Muscle of arm (tissue), 14 donors: ENCODE measurements at places on chromosomes 2 and 18. TPM values are rescaled to one million over a fixed set of nuclear protein-coding genes. Genes with fewer than 3 reads are reported as not detected.

GRCh38 chr2:133461484-133461883 is 106.8 kb downstream of the NCKAP5 start:
- no peak for DNase-seq

- DNase-seq = no peak
Measured at GRCh38 chr2:239743206-239743605, 281.9 kb downstream of the NDUFA10 start.

DNA sequence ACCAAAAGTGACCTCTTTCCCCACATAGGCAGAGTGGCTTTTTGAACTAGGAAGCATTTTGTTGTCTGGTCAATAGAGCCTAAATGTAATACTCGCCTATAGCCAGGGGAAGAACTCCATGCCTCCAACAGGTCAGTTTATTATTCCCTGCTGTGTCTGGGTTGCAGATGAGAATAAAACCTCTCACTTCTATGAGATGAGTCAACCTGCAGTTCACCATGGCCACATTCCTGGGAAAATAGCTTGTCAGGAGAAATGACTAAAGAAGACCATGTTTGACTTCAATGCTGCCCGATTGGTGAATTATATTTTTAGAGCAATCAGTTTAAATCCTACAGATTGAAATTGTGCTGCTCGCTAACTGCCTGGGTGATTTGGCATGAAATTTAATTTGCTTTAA is 46.7 kb upstream of the LRRTM1 start:
- DNase-seq = no peak

DNA sequence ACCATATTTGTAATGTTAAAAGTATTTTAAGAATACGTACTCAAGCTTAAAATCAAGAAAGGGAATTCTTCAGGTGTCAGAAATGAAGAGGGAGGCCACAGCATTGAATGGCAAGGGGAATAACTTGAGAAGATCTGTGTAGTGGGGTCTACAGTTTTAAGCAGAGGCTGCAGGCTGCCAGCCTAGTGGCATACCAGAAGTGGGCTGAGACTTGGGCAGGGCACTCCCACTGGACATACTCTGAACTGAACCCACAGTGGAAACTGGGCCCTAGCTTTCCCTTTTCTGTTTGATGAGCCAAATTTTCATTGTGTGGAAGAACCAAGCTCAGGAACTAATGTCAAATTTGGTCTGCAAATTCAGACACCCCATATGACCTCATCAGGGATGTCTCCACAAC is 238.8 kb downstream of the PTPRM start:
- no peak for DNase-seq

- DNase-seq = no peak
Measured at GRCh38 chr18:10386049-10386448, 68.4 kb upstream of the APCDD1 start.

- no peak for DNase-seq
Measured at GRCh38 chr2:164388511-164388910, 232.8 kb downstream of the GRB14 start.

DNA sequence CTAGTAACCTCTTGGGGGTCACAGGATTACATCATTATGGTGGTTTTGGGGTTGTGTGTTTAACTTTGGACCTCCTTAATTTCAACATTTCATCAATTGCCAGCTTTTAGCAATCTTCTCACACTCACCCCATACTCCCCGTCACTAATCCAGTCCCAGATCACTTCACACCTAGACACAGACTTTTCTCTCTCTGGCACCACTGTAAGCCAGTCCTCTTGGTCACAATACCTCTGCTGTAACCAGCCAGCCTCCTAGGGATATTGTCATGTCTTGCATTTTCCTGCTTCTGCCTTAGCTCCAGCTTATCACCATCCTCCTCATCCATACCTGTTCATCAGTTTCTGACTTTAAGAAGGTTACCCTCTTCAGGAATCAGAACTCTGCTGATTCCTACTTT is 1.6 kb upstream of the STK17B start:
- no peak for DNase-seq

- no peak for DNase-seq
Measured at GRCh38 chr2:145958611-145959010, 1438.7 kb upstream of the ZEB2 start.

GRCh38 chr2:32792416-32792815 is 154.3 kb upstream of the LTBP1 start:
- no peak for DNase-seq

DNA sequence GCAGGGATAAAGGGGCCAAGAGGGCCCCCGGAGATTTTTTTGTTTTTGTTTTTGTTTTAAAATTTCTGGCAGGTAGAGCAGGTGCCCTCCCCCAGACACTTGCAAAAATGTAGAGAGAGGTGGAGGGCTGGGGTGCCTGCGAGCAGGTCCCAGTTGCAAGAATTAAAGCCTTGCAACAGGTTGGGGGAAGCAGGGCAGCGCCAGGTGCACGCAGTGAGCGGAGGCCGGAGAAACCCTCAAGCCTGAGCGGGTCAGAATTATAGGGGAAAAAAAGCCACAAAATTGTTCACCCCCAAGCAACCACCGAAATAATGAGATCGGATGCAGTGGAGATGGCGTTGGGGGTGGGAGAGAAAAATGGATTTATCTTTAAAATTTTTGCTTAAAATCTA is 527 bp downstream of the IGFBP5 start:
- no peak for DNase-seq

DNA sequence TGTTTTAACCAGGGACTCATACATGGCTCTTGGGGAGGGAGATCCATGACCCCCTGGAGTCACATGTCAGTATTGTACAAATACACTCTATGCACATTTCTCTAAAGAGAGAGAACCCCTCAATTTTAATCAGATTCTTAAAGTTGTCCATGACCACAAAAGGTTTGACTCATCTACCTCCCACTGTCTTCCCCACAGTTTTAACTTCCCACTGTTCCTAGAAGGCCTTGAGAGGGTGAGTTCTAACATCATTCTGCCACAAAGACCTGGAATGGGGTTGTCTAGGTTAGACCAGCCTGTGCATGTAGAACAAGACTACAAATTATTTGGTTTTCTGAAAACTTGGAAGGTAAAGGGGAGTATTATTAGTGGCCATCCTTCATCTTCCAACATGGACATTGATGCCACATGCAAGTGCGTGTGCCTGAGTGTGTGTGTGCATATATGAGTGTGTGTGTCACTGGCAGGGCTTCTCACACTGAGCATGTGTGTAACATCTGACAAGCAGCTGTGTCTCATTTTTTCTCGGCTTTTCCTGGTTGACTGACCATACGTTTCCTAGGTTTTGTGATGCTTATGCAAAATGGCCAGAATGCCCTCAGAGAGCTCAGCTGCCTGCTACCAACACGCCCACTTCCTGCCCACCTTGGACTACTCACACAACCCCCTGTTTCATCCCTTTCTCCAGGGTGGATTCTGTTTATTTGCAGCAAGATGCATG is 94.6 kb upstream of the LGALSL start:
- DNase-seq = no peak

DNA sequence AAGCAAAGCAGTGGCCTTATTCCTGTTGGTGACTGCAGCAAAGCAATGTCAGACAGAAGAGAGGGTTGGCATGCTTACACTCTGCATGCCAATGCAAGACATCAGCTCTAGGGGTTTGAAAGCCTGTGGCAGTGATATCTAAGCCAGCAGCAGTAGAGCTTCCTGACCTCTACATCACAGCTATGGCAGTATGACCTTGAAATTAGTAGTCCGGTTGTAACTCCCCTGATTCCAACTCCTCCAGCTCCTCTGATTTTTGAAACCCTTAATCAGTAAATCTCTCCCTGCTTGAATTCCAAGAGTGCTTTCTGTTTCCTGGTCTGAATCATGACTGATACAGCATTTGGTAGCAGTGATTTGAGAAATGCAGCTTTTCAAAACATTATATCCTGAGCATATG is 60.0 kb upstream of the LRP1B start:
- DNase-seq = no peak

DNA sequence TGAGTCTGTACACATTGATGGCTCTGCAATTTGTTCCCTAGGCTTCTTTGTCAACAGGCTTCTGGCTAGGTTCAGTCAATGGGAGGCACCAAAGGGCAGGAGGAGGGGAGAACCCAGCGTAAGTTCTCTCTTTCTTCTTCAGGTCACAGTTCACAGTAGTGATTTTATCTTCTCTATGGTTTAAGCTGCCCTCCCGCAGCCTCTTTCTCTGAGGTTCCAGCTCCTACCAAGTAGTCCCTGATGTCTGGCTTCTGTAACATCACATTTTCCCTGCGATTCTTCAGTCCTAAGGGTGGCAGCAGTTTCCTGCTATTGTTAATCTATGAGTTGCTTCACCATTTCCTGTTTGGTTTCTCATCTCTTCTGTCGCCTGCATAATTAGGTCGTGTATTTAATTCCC is 107.4 kb downstream of the CPO start:
- no peak for DNase-seq

DNA sequence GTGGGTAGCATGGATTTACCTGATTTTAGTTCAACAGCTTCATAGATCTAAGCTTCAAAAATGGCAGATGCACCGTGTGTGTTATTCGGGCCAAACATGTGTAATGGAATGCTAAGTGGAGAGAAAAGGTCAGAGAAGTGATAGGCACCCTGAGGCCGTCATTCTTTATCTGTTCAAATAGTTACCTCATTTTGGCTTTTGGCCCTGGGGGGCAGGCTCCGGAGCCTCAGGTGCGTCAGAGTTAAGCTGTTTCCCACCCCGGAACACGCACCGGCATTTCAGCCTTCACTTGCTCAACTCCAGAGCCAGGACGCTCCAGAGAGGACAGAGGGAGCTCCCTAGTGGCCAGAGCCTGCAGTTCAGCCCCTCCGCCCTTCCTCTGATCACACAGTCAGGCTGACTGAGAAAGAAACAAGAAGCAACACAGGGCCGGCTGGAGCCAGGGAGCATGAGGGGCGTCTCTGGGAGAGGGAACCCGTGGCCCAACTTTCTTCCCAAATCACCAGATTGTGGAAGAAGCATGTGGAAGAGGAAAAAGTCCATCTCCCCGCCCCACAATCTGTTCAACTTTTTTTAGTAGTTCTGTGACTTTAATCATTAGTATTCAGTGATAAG is 135.2 kb upstream of the EPC2 start:
- DNase-seq = peak; percentile 59

- DNase-seq = no peak
Measured at GRCh38 chr2:64627860-64628841, 25.6 kb downstream of the SERTAD2 start.

- no peak for DNase-seq
Measured at GRCh38 chr18:13611601-13612195, 114.7 kb downstream of the FAM210A start.

GRCh38 chr18:22451796-22452195 is 34.1 kb upstream of the CTAGE1 start:
- no peak for DNase-seq

- no peak for DNase-seq
Measured at GRCh38 chr2:21019000-21019677, 24.7 kb downstream of the APOB start.

The SLC38A11 gene
- polyA plus RNA-seq = 0.50 TPM

The UGT1A10 gene
- polyA plus RNA-seq = not detected

The CCL20 gene
- 1.1 TPM for polyA plus RNA-seq

The CAMKMT gene
- polyA plus RNA-seq = 7.4 TPM

The CHRND gene
- 177 TPM for polyA plus RNA-seq

The MYO5B gene
- 1.5 TPM for polyA plus RNA-seq

The TRIM43 gene
- polyA plus RNA-seq = not detected

The DLX1 gene
- polyA plus RNA-seq = 0.22 TPM

The CRACDL gene
- polyA plus RNA-seq = 1.8 TPM

The TEKT4 gene
- polyA plus RNA-seq = not detected

The LRRC30 gene
- polyA plus RNA-seq = 6.5 TPM
